ENCODE measurements at places on chromosomes 1 and 21.
A peak's percentile ranks its signal among the peaks of the same experiment; 100 is the strongest.

DNA sequence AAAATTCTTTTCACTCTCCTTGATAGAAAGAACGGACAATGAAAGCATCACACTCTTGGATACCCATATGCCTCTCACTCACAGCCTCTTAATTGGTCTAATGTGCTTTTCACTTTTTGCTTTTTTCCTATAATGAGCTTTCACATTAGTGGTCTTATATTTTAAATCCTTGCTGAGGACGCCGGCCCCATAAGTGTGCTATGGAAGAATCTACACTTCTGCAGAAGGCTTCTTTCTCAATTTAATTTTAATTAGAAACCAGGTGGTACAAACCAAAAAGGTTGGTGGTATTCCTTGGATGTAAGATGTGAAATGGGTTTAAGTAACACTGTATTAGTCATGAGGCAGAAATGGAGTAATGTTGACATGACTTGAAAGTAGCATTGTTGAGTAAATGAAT is 190.6 kb upstream of the NFIA start:
- no peak for DNase-seq

GRCh38 chr1:55052221-55053142 is 13.1 kb downstream of the PCSK9 start:
- DNase-seq: no peak

DNA sequence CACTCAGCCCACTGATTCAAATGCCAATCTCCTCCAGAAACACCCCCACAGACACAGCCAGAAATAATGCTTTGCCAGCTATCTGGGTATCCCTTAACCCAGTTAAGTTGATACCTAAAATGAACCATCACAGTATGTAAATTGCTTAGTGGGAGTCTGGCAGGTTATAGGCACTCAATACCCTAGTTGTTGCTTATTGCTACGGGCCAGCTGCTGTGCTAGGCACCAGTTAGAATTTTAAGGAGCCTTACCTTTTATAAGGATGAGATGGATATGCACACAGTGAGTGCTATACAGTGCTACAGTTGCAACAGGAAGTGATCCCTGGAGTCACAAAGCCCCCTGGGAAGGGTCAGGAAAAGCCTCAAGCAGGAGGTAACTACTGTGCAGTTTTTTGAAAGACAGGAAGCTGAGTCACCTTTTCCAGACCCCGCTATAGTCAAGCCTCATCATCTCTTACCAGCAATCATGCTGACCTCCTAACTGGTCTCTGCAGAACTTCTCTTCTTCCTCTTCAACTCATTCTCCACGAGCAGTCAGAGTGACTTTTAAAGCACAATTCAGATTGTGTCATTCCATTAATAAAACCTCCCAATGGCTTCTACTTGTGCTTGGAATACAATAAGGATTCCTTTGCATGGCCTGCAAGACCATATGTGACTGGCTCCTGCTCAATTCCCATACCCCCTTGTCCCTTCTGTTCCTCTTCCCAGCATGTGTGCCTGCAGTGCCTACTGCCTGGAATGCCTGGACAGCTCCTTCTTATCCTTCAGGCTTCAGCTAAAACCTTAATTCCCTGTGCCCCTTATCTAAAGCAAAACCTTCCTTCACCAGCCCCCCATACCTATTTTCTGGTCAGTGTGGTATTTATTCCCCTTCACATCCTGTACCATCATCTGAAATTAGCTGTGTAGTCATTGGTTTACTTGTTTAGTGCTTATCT is 10.4 kb upstream of the TLR5 start:
- no peak for DNase-seq

DNA sequence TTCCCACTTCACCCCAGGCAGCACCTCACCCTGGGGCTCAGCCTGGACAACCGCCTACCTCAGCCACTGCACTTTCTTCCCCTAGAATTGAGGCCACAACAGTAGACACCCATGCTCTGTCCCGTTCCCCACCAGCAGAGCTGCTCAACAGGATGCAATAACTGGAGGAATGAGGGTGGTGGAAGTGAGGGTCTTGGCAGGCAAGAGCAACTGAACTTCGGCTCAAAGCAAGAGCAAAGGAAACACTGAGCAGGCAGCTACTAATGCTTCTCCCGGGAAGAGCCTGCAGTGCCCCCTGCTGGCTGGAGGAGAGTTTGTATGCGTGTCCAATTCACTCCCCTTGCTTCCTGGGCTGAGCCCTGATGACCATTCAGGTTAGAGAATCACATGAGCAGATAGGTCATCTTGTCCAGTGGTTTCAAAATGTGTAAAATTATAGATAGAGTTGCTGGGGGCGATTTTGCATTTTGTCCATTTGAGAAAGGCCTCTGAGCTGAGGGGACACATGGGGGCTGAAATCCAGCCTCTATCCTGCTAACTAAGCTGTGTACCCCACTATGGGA is 13.9 kb downstream of the NT5C1A start:
- DNase-seq: peak; percentile 69

- no peak for DNase-seq
These were observed 292.4 kb downstream of the GRIK1 start for GRCh38 chr21:29647353-29647781.

DNA sequence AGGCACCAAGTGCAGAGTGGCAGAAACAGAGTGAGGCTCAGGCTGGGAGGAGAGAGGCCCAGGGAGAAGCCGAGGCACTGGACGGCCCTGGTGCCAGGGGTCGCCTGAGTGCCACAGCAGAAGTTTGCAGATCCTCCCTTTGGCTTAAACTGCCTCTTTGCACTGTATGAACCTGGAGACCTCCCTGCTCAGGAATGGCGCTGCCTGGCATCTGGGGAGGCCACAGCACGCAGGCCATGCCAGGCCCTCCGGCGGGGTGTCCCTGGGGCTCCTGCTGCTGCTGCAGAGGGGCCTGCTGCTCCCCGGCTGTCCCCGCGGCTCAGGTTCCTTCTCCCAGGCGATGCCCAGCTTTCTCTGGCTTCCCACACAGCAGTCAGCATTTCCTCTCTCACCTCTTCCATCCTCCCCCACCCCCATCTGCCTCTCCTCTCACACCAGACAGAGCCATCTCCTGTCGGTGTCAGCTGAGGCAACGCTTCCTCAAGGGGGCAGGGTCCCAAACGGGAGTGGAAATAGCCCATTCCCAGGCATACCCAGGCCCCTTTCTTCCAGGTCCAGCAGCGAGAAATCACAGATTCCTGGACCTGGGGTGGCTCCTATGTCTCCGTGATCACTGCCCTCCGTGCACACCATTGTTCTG is 35.2 kb downstream of the SYT6 start:
- no peak for DNase-seq

DNA sequence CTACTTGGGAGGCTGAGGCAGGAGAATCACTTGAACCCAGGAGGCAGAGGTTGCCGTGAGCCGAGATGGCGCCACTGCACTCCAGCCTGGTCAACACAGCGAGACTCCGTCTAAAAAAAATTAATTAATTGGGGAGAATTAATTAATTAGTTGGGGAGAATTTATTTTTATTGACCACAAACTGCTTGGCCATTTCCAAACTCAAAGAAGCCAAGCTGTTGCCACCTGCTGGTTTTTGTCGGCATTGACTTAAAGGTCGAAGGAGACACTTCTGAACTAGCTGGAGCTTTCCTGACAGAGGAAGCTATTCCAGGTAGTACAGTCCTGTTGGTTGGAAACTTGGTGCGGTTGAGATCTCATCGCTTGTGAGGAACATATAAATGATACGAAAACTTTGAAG is 13.1 kb downstream of the MAP1LC3C start:
- peak; percentile 38 for DNase-seq

GRCh38 chr1:29655145-29655544 is 418.8 kb downstream of the PTPRU start:
- DNase-seq: no peak

- DNase-seq: no peak
These were observed 24.4 kb upstream of the HUNK start for GRCh38 chr21:31848326-31848985.

GRCh38 chr1:159015440-159015909 is 5.8 kb downstream of the IFI16 start:
- DNase-seq: no peak

DNA sequence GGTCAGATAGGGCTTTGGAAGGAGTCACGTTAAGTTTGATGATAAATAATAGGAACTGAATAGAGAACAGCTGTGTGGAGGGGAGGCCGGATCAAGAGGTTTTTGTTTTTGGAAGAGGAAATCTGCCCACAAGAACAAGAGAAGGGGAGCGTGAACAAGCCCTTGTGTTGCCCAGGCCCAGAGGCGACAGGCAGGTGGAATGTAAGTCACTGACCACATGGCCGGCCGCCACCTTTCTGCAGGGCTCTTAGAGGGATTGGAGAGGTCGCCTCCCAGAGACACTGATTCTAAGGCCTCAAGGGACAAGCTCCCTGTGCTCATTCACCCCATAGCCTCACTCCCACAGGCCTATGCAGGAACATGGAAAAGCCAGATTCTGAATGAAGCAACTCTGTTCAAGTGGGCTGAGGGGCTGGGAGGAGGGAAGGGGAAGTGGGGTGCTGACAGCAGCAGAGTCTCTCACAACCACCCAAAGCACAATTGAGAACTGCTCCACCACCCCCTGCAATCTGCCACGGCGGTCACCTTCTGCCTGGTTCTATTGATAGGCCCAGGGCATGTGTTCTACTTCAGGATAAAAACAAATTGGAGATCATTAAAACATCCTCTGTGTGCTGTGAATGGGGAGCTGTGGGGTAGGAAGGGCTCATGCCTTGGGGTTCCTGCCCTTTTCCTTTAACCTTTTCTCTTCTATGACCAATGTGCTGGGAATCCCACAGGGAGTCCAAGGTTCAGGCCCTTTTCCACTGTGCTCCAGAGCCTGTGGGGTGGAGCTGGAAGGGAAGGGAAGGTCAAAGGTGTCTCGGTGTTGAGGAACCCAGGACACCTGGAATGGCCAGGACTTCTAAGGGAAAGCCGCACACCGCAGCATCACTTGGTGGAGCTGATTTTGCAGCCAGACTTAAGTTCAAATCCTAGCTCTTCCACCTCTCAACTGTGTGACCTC is 63.3 kb upstream of the PARP1 start:
- DNase-seq: no peak

DNA sequence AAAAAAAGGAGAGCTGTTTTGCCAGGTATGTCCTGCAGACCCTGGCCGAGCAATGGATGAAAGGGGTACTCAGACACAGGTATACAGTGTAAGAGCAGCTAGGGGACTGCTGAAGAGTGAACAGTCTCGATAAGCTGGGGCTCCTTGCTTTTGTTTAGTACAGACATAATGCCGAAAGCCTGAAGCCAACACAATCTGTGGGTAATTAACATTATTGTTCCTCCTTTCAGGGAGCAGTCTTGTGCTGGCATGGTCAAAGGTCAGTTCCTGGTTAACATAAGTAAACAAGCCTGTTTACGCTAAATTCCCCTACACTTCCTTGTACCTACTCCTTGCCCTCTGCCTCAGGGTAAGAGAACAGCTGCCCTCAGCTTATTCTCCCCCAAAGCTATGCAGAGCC is 272.3 kb upstream of the ST6GALNAC5 start:
- DNase-seq: no peak

- no peak for DNase-seq
These were observed 21.8 kb upstream of the CNIH3 start for GRCh38 chr1:224594360-224594759.

- DNase-seq: no peak
These were observed at the start of gene GPA33 for GRCh38 chr1:167090314-167090942. GPA33 (minus strand) TSS chr1:167090377; CDS start chr1:167090287, 90 bp downstream.

GRCh38 chr1:216814576-216815259 is 91.5 kb upstream of the ESRRG start:
- DNase-seq: no peak

- DNase-seq: no peak
These were observed 55.2 kb downstream of the SLC9A1 start for GRCh38 chr1:27099587-27100334.

- no peak for DNase-seq
These were observed 249.9 kb downstream of the TNR start for GRCh38 chr1:175493321-175494010.

DNA sequence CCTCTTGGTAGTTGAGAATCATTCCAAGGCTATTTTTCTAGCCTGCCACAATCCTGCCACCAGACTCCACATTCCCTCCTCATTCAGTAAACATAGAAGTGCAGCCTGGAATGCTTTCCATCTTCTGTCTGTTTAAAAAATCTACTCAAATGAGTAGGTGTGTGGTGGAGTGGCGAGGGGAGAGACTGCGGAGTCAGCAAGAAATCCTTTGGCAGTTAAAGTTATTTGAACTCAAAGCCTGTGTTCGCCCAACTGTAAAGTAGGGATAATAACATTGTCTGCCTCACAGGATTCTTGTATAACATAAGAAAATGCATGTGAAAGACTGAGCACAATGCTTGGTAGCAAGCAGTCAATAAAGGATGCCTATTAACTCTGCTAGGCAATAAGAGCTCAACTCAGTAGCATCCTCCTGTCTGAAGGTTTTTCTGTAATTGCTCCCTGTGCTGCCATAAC is 22.2 kb upstream of the DPT start:
- no peak for DNase-seq

- DNase-seq: no peak
These were observed 141.1 kb downstream of the TOMM20 start for GRCh38 chr1:234987415-234988154.

GRCh38 chr1:166999500-167000055 is 10.5 kb downstream of the MAEL start:
- no peak for DNase-seq

GRCh38 chr1:168138134-168138533 is 1.4 kb upstream of the GPR161 start:
- no peak for DNase-seq

DNA sequence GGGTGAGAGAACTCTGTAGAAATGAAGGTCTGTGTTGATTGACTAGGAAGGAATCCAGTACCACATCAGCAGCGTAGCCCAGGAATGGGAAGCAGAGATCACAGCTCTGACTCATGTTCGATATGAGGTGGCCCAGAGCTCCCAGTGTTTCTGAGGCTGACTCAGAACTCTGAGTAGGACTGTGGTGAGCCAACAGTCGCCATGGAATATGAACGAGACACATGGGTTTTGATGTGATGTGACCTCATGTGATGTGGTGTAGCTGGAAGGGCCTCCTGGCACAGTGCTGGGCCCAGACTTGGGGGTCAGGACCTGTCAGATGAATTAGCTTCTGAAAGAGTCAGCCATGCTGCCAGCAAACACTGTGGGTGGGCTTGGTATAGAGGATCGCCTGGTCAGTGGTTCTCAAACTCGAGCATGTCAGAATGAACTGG is 237.0 kb downstream of the MRPL39 start:
- DNase-seq: no peak

DNA sequence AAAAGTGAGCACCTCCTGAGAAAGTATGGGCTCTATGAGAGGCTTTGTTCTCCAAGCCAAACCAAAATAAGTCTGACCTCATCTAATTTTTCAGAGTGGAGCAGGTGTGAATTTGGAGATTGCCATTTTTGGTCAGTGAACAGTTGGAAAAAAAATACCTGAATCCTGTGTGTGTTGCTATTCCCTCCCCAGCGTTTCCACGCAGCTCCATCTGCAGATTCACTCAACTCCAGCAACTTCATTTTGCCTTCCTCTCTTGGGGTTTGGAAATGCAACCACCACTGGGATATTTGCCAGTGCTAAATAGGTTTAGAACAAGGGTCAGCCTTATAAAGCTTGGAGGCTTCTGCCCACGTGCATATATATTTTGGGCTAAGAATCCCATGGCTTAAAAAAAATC is 11.2 kb downstream of the CASQ2 start:
- DNase-seq: no peak

Measured in HCT116 (cell line).